ENCODE measurements at places on chromosomes 5 and 9.

DNA sequence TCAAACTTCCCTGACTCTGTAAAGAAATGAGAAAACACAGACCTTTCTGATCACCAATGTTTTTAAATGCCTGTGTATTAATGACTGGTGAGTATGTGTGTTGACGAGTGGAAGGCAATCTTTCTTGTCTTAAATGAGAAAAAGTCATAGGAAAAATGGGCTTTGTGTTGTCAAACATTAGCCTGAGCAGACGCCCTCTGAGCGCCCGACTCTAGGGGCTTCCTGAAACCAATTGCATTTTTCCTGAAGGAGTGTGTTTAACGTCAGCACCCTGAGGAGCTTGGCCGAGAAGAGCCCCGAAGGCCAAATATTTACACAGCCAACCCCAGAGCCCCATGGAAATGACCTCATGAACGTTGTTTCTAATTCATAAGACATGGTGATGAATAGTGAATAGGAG, 154.3 kb downstream of the PHF2 start:
- no peak for DNase-seq

DNA sequence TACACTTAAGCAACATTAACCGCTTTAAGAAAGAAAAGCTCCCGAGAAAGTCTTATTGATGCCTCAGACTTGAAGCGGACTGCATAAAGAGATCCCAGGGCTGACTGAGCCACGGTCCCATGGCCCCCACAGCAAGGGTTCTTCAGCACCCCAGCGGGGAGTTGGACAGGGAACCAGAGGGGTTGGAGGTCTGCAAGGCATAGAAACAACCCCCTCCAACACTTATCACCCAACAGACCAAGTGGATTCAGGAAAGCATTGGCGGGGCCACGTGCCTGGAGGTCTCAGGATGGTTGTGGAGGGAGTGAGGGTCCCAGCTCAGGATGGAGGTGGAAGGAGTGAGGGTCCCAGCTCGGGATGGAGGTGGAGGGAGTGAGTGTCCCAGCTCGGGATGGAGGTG, 143.7 kb upstream of the IRX2 start:
- DNase-seq = no peak

- DNase-seq = no peak
Observed at GRCh38 chr5:134227776-134228175, 1.9 kb upstream of the PPP2CA start.

DNA sequence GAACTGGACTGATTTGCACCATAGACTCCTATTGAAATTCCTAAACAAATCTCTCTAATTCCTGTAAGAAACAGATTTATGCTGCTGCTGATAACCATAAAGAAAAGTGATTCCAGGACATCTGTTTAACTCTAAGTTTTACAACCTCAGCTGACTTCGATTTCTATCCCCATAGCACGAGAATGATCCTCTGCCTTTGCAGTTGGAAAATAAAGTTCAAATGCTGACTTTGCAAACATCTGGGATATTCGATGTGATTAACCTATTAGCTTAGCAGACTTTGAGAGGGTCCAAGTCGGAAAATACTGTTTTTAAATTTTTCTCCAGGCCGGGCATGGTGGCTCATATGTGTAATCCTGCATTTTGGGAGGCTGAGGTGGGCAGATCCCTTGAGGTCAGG, 247.3 kb downstream of the PSAT1 start:
- no peak for DNase-seq

- no peak for DNase-seq
Observed at GRCh38 chr9:69519470-69520240, 152.5 kb downstream of the APBA1 start.

DNA sequence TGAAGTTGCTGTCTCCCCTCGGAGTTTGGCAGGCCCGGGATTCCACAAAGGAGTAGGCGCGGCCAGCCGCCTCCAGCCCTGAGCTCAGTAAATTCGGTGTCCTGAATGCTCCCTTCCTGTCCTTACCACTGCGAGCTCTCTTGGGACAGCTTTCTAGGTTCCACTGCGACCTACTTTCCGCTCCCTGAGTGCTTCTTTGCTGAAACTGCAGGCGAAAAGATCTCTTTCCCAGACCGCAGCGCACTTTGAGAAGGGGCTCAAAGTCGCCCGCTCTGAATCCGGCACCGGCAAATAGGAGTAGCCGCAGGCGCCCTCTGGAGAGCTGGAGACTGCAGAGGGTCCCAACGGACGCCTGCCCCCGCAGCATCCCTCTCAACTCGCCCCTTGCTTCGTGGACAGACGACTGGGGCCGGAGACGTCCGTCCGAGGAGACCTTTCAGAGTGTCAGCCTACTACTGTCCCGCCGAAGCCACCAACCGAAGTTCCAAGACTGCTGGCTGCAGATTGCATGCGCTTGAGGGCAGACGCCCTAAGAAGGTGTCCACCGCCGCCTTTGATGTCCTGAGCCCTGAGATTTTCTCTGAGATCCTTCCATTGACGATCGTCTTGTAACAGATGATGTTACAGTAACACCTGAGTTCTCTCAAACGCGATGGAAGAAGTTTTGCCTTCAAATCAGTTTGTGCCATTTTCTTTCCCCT, 96.0 kb downstream of the ANXA2R start:
- no peak for DNase-seq

DNA sequence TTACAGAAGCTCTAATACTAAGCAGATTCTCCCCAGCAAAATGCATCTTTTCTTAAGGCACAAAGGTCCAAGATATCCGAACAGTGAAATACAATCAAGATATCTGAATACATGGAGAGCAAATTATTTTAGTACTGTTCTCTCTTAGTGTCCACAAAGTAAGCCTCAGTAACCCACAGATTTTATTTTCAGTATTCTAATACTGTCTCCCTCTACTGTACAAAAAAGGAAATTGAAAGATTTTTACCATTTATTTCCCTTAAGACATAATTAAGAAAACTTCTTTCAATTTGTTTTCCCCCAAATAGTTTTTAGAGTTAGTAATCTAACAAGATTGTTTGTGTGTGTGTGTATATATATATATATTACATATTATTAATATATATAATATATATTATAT, 24.7 kb upstream of the NOL6 start:
- DNase-seq = no peak

DNA sequence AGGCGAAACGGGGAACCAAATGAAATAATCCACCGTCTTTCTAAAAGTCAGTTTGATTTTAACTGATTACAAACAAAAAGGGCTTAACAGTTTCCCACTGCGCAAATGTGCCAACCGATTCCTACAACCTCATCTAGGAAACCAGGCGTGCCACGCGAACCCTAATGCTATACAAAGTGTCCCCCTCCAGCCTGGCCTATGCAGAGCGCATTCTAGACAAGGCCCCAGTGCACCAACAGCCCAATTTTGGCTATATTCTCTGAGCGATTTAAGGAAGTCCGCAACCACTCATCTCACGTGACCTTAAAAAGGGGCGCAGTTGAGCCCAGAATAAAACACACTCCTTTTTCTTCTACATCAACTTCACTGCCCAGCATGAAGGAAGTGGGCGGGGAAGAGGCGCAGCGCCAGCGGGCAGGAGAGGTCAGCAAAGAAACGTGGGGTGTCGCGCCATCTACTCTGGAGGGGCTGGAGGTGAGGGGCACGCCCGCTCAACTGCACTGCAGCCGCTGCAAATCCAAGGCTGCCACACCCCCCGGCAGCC, 779 bp downstream of the FAM13B start:
- DNase-seq = no peak
